ENCODE measurements at places on chromosomes 12 and 14. TPM values are rescaled to one million over a fixed set of nuclear protein-coding genes. Genes with fewer than 3 reads are reported as not detected.

Gene RFLNA
- 2.4 TPM for total RNA-seq

DNA sequence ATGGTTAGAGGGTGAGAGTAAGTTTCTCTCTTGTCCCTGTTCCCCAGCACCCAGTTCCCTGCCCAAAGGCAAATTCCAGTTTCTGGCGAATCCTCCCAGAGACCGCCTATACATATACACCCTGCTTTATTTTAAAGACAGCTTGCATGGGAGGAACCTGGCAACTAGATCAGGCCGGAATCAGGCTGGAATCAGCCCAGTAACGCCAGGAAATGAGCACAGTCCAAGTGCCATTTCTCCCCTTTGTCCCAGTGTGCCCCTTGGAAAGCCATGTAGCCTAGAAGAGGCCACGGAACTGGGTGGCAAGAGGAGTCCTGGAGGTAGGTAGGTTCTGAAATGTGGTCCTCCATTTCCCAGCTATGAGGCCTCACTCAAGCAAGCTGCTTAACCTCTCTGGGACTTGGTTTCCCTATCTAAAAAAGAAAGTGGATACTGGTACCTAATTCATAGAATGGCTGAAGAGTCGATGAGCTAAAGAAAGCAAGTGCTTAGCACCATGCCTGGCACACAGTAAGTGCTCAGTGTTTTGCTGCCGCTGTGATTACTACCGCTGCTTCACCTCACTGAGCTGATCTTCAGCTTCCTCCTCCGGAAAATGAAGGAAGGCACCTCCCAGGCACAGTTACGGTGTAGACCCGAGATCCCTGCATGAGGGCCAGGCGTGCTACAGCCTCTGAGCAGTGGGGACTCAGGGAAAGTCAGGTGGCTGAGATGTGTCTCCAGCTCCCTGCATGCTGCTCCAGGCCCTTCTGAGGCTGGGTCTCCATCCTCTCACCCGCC is 36.4 kb downstream of the PITPNM2 start:
- DNase-seq, result no peak

Gene KRT79
- not detected for total RNA-seq

DNA sequence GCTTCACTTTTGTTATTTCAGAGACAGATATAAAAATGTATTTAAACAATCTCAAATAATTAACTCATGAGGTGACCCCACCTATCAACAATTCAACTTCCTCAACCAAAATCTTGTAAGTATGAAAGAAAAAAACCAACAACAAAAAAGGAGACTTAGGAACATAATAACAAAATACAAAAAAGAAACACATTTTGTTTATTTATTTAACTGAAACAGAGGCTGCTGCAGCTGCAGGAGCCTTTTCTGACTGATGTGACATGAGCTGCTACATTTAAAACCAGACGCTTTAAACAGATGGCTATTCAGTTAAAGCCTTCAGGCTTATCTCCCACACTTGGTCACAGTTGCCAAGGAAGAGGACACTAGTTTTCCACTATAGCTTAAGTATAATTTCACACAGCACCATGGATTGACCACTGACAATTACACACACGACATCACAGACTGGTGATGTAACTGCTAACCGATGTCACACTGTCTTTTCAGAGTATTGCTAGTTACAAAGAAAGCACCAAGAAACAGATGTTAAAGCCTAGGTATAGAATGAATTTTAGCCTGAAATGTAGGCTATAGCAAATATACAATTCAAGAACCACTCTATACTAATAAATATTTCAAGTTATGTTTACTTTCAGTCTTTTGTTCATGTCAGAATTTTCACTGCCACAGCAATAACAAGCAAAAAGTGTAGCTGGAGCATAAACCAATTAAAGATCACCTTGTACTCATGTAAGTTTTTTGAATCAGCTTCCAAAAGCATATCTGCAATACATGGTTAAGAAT is 113.0 kb downstream of the MED13L start:
- peak; percentile 38 for DNase-seq

- no peak for DNase-seq
These were observed 1.9 kb downstream of the REM2 start for GRCh38 chr14:22884738-22885523.
